RWPE2 (cell line): ENCODE measurements at places on chromosomes 1 and 21.

DNA sequence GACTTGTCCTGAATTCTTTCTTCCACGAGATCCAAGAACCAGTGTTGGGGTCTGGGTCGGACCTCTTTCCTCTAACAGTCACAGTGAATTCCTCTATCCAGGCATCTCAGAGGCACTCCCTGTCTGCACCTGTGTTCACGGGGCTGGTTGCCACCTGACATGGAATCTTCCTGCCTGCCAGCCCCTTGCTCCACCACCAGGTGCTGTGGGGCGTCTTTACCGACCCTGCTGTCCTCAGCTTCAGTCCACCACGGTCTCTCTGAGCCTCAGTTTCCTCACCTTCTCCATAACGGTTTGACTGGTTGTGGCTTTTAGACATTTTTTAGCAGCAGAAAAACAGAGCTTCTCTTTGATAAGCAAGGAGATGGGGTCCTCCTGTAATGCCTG, 62.7 kb downstream of the SDC3 start:
- no peak for DNase-seq

GRCh38 chr1:39110325-39110851, 84.2 kb downstream of the NDUFS5 start:
- DNase-seq = no peak

GRCh38 chr1:66852870-66853269, 51.8 kb upstream of the INSL5 start:
- DNase-seq = no peak

GRCh38 chr1:240395336-240395735, 216.6 kb downstream of the GREM2 start:
- DNase-seq = no peak

- no peak for DNase-seq
These were observed 67.6 kb downstream of the USP24 start for GRCh38 chr1:55147524-55147923.

DNA sequence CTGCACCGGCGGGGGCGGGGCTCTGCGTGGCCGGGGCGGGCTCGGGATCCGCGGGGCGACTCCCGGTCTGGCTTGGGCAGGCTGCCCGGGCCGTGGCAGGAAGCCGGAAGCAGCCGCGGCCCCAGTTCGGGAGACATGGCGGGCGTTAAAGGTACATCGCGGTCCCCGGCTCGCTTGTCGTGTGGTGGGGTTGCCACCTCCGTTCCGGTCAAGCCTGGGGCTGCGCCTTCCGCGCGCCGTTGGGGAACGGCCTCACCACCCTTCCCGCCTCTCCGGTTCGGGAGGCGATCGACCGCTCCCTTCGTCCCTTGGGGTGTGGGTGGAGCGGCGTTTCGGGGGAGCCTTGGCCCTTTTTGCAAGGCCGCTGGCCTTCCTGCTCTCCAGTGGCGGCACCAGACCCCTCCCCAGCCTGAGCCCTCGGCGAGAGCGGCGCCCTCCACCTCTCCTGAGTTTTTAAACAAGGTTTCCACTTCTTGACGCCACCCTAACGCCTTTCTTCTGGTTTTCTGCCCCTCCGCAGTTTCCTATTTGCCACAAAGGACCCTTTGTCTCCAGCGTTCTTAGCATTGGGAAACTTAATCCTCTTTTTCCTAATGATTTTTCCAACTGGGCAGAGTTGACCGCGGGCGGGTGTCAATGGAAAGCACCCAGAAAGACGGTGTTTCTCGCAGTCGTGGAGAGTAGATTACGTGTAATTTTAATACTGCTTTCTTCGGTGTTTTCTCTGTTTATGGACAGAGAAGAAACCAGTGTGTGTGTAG, at the start of the genes LEPR and LEPROT:
TSS of gene LEPR (plus strand) at position 79 of the 761 bp plus-strand sequence. CDS start 144,898 bp downstream, outside the sequence.
TSS of gene LEPROT (plus strand) at position 79 of the 761 bp plus-strand sequence. CDS start at position 136, 57 bp downstream.
- DNase-seq = no peak

DNA sequence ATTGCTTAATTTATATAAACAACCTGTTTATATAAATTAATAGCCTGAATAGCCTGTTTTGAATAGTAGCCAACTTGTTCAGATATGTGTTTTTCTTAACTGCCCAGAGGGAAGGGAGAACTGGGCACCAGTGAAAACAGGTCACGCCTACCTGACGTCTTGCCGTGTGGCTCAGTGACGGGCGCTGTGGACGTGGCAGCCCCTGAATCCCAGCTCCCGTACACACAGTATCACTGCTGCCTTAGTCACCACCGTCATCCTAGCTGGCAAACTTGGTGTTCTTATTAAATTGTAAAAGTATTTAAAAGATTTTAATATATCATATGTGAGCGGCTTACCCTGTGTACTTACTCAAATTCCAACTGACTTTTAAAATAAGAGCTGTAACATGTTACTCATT, 35.4 kb upstream of the TRAPPC10 start:
- no peak for DNase-seq

DNA sequence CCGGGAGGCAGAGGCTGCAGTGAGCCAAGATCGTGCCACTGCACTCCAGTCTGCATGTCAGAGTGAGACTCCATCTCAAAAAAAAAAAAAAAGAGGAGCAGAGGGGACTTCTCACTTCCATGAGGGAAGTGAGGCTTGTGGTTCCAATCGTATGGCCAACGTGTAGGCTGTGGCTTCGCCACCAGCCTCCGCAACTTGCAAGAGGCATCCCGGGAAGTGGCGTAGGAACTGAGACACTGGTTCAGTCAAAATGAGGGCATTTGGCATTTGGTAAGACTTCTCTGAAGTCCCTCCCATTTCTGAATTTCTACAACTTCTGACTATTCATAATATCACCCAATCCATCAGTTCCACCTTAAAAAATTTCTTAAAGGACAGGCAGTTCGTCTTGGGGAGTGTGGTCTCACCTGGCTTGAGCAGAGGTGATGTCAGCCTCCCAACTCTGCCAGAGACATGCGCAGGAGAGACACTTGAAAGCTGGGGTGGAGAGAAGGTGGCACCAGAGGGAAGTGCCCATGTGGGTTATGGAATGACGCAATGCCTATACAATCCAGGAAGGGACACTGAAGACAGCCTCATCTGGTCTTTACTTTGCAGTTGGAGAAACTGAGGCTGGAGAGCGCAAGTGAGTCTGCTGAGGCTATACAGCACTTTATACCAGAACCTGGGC, 17.2 kb downstream of the KAZN start:
- no peak for DNase-seq

- DNase-seq = no peak
These were observed 2.0 kb downstream of the PIK3CD start for GRCh38 chr1:9653491-9654050.

DNA sequence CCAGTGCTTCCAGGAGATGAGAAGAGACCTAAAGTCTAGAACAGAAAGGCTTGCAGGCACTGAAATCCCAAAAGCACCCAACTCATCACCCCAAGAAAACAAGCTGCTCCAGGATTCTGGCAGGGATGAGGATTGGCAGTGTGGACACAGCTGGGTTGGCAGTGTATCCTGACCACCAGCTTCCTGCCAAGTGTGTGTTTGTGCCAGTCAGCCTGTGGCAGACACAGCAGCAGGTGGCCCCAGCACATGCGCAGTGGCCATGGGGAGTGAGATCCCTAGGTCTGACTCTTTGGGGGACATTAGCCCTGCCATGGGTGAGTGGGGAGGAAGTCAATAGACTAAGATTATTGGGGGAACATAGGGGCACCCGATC, 8.7 kb upstream of the SNAPIN start:
- DNase-seq = no peak

DNA sequence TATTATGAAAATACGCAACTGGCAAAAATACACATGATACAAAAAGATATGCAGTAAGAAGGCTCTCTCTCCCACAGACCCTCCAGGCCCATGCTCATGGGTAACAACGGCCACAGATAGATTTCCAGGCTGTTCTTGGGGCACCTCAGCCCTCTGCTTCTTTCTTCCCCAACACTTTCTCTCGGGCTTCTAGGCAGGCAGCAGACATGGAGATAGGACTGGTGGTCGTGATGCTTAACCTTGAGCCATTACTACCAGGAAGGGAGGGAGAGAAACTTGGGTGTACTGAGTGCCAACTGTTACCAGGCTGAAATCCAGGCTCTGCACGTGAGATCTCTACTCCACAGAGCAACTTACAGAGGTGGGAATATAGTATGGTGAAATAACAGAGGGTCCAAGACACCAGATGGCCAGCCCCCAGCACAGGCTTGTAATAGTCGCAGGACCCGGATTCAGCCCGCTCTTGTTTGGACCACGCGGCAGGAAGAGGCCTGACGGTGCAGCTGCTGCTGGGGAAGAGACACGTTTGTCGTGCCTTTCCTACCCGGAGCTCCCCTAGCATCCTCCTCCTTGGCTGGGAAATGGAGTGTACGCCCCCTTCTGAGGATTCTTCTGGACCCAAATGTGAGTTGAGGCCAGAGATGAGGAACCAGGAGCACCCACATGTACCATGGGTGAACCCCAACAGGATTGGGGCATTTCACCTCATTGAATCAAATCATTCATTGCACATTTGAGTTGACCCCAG, 441.1 kb upstream of the VAMP3 start:
- no peak for DNase-seq

GRCh38 chr1:180114396-180114945, 40.2 kb upstream of the QSOX1 start:
- DNase-seq = no peak
